MCF 10A (cell line): ENCODE measurements at places on chromosomes 12 and 14. TPM values are rescaled to one million over a fixed set of nuclear protein-coding genes. Genes with fewer than 3 reads are reported as not detected.

- no peaks in the 10 kb centered on the region for H3K36me3 ChIP-seq
- no peaks in the 10 kb centered on the region for H3K27me3 ChIP-seq
- peak overlapping the region; percentile 73 for H3K27ac ChIP-seq
Observed at GRCh38 chr14:85527006-85527405, 2.9 kb upstream of the FLRT2 start.

DNA sequence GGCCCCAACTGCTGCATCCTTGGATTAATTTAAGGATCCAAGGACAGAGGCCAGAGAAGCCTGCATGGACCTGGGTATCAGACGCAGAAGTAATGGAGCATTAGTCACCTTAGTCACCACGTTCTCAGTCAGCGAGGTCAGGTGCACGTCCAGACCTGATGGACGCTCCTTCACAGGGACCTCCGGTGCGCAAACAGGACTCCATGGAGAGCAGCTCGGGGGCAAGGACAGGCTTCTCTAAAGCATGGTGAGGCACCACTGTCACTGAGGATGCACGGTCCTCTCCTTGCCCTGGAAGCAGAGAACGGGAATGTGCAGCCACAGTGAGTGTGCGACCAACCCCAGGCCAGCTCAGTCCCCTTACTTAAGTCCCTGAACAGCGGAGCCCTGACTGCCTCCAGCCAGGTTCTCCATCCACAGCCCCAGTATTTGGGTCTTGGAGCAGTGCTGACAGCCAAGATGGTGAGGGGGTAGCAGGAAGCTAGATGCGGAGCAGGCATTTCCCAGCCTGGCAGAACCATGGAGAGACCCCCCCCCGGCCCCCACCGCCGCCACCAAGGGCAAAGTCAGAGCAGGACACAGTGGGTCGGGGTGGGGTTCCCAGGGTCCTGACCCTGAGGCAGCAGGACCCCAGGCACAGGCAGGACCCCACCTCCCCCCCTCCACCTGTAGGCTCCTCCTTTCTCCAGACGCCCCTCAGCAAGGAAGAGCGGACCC lies 253.4 kb upstream of the SFSWAP start:
- H3K27me3 ChIP-seq: peaks cover 54% of the 10 kb centered on the region
- H3K27ac ChIP-seq: no peak overlapping the region
- no peaks in the 10 kb centered on the region for H3K36me3 ChIP-seq
- no peak for DNase-seq

DNA sequence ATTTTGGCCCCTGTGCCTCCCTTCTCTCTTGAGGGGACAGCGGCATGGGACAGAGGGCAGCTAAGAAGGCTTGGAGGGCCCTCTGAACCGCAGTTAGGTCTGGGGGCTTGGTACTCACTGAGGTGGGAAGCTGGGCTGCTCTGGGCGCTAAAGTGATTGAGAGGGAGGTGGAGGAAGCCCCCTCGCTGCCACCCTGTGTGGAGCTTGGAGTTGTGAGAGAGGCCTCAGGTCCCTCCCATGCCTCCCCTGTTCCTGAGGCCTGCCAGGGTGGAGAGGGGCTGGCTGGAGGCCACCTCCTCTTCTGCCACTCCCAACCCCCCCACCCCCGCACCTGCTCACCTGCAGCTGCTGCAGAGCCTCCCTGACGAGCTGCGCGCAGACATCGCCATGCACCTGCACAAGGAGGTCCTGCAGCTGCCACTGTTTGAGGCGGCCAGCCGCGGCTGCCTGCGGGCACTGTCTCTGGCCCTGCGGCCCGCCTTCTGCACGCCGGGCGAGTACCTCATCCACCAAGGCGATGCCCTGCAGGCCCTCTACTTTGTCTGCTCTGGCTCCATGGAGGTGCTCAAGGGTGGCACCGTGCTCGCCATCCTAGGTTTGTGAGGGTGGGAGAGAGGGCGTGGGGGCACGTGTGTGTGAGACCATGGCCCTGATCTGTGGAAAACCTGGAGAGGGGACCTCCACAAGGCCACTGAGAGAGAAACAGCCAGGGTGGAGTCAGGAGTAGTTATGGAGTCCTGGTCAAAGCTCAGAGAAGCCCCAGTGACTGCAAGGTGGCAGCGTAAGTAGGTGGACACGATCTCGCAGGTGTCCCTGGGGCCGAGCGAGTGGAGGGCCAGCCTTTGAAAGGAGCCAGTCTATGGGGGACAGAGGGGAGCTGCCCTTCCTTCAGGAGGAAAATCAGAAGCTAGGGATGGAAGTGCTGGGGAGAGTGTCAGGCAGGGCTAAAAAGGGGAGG lies 11.2 kb downstream of the KCNH3 start:
- no peak overlapping the region for H3K27ac ChIP-seq
- H3K4me3 ChIP-seq: no peak overlapping the region
- peaks cover 15% of the 10 kb centered on the region for H3K27me3 ChIP-seq
- peaks cover 13% of the 10 kb centered on the region for H3K4me1 ChIP-seq

GRCh38 chr14:58941629-58942028 lies 246.8 kb upstream of the DAAM1 start:
- H3K27ac ChIP-seq: no peak overlapping the region
- no peaks in the 10 kb centered on the region for H3K4me1 ChIP-seq
- no peak overlapping the region for H3K4me3 ChIP-seq
- H3K36me3 ChIP-seq: no peaks in the 10 kb centered on the region
- H3K27me3 ChIP-seq: peaks cover 91% of the 10 kb centered on the region
- no peak for DNase-seq

DNA sequence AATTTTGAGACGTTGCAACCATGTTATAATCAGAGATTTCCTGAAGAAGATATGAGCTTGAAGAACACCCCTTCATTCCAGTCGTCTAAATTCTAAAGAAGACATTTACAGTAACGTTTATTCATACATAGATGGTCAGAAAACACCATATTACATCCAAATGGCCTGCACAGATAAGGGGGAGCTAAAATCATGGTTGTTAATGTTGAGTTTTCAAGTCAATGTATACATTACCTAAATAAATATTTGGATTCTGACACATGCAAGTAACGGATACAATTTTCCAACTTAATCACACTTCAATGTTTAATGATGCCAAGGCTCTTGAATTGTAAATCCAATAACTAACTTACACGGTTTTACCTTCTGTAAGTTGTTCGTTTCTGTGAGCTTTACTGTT lies 318.4 kb downstream of the SLC6A15 start:
- no peaks in the 10 kb centered on the region for H3K4me1 ChIP-seq
- no peaks in the 10 kb centered on the region for H3K27me3 ChIP-seq
- H3K27ac ChIP-seq: no peak overlapping the region
- H3K36me3 ChIP-seq: no peaks in the 10 kb centered on the region

Gene CLEC1B
- total RNA-seq: not detected in 2 replicates

Gene CCDC177
- total RNA-seq: not detected in 2 replicates

Gene GPX2
- total RNA-seq: not detected in 2 replicates

Gene TSPAN19
- 0.63 and 1.1 TPM in 2 replicates for total RNA-seq

Gene ADAMTS20
- total RNA-seq: not detected in 2 replicates

Gene LUM
- total RNA-seq: not detected in 2 replicates

Gene RGS6
- total RNA-seq: not detected in 2 replicates

Gene KCNH3
- not detected in 2 replicates for total RNA-seq
